Cardiac fibroblast (primary cell): ENCODE measurements at places on chromosomes 12 and 14.
A peak's percentile ranks its signal among the peaks of the same experiment; 100 is the strongest.

DNA sequence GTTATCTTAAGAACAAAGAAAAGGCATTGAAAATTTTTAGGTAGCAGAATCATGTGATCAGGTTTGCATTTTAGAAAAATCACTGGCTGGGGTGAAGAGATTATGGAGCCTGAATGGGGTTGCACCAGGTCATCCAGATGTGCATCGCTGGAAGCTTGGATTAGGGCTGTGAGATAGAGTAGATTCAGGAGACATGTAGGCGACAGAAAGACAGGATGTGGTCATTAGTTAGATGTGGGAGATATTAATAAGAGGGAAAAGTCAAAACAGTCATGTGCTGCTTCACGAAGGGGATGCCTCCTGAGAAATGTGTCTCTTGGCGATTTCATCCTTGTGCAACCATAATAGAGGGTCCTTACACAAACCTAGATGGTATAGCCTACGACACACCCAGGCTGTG is 25.1 kb downstream of the TEAD4 start:
- DNase-seq = no peak

- DNase-seq = no peak
These were observed 78.2 kb upstream of the PTGDR start for GRCh38 chr14:52189325-52189724.

DNA sequence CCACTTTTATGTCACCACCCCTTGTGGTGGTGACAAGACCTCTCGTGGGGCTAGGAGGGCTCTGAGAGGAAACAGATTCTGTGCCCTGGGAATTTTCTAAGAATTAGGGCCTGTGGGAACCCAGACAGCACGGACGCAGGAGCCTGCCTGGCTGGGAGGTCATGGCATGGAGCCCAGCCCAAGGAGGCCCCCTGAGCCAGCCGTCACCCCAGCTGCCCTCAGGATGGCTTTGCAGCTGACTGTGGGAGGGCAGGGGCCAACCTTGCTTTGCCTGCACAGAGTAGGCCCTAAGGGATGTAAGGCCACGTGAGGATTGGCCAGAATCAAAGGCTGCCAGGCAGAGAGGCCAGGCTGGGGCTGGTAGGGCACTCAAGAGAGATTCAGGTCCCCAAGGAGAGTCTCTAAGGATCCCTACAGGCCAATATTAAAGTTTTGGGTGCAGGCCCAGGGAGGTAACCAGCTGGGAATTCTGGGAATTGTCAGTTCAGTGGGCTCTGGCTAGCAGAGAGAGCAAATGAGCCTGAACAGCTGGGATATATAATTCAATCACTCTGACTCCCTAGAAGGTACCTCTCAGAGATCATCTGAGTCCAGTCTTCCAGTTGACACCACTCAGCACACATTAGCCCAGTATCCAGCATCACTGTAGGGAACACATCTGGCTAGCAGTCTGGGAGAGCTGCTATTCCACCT is 6.4 kb downstream of the LTBP2 start:
- DNase-seq = no peak

DNA sequence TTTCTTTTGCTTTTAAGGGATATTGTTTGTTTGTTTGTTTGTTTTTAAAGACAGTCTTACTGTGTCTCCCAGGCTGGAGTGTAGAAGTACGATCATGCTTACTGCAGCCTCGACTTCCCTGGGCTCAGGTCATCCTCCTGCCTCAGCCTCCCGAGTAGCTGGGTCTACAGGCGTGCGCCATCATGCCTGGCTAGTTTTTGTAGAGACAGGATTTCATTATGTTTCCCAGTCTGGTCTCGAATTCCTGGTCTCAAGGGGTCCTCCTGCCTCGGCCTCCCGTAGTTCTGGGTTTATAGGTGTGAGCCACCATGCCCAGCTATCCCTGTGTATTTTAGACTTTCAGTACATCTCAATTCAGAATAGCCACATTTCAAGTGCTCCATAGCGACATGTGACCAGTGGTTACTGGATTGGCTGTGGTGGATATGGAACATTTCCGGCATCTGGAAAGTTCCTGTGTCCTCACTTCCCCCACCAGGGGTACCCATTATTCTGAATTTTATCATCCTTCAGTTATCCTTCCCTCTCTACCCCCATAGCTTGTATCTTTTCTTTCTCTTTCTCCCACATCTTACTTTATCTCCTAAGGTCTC is 61.1 kb downstream of the HRK start:
- no peak for DNase-seq

GRCh38 chr14:29016050-29016900 is 249.7 kb downstream of the FOXG1 start:
- DNase-seq = peak; percentile 64

GRCh38 chr14:61482348-61483206 is 161.2 kb downstream of the PRKCH start:
- DNase-seq = peak; percentile 50

DNA sequence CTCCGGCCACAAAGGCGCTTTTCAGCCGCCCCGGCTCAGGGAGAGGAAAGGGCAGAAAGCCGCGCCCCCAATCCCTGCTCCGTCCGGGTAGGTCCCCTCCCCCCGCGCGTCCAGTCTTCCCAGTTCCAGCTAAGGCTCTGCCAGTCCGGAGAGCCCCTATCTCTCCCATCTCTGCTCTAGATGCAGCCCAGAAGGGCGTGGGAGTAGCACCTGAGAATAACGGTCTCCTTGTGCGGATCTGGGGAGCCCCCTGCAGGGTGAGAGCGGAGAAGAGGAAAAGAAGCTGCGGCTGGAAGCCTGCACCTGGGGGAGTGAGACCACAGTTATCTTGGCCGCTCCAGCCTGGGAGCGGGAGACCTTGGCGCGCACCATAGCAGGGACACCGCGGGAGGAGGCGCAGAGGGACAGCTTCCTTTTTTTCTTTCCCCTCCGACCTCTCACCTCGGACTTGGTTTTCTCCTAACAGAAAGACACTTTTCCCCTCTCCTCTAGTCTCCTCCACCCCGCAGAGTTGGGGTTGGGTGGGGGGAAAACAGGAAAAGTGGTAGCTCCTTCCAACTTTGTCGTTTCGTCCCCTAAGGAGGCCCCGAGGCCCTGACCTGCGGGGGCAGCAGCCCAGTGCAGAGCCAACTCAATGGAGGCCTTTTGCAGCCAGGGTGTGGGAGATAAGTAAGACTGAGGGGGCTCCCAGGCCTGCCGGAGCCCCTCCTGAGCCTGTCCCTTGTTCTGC is 2.4 kb downstream of the DHH start:
- DNase-seq = peak; percentile 48

- DNase-seq = peak; percentile 29
These were observed 7.5 kb downstream of the PRICKLE1 start for GRCh38 chr12:42582050-42582449.

- DNase-seq = no peak
These were observed 30.6 kb downstream of the CMKLR1 start for GRCh38 chr12:108308395-108309085.

DNA sequence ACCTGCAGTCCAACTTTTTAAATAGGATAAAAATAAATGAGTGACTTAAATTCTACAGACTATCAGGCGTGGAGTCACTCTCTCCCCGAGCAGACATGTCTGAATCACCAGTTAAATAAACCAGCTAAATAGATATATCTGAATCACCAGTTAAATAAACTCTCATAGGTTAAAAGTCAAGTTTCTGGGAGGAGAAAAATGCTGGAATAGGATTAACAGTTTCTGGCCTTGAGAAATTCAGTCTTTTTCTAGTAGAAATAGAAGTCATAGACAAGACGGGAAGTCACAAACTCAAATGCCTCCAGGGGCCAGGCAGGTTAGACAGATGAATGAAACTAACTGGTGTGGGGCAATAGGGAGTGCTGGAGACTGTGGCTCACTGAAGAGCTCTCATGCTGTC is 258.6 kb upstream of the TMEM132C start:
- peak; percentile 9 for DNase-seq

DNA sequence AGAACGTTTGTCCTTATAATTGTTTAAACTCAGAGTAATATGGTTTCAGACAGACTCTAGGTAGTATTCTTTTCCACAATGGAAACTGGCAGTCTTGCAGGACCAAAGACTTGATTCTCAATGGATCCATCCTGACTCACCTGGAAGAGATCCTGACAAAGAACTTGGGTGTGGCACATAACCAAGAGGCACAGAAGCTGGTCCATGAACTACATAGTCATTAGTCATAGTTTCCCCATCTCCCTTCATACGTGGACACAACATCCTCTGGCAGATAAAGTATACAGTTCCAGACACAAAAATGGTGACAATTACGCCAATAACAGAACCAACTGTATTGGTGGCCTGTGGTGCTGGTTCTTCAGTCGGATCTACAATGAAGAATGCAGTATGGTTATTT is 55.8 kb downstream of the BCL2L14 start:
- DNase-seq = peak; percentile 5

- no peak for DNase-seq
These were observed 912.0 kb downstream of the GALC start for GRCh38 chr14:87081004-87081403.

DNA sequence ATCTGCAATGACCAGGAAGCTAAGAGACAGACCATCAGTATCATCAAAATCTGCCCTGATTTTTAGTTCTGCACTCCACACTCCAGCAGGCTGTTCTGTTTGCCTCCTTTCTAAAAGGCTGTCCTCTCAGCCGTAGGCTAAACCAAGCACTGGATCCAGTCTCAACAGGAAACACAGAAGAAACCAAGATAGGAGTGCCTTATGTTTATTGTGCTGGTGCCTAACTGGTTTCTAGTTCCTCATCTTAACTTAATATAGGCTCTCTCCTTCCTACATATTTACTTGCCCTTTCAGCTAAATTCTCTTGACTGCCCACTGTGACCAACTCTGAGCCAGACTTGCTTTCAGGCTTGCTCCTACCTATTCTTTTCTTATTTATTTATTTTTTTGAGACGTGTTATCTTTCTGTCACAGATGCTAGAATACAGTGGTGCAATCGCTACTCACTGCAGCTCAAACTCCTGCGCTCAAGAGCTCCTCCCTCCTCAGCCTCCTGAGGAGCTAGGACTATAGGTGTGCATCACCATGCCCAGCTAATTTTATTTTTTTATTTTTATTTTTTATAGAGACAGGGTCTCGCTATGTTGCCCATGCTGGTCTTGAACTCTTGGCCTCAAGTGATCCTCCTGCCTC is 30.8 kb downstream of the GALNT4 start:
- DNase-seq = no peak

DNA sequence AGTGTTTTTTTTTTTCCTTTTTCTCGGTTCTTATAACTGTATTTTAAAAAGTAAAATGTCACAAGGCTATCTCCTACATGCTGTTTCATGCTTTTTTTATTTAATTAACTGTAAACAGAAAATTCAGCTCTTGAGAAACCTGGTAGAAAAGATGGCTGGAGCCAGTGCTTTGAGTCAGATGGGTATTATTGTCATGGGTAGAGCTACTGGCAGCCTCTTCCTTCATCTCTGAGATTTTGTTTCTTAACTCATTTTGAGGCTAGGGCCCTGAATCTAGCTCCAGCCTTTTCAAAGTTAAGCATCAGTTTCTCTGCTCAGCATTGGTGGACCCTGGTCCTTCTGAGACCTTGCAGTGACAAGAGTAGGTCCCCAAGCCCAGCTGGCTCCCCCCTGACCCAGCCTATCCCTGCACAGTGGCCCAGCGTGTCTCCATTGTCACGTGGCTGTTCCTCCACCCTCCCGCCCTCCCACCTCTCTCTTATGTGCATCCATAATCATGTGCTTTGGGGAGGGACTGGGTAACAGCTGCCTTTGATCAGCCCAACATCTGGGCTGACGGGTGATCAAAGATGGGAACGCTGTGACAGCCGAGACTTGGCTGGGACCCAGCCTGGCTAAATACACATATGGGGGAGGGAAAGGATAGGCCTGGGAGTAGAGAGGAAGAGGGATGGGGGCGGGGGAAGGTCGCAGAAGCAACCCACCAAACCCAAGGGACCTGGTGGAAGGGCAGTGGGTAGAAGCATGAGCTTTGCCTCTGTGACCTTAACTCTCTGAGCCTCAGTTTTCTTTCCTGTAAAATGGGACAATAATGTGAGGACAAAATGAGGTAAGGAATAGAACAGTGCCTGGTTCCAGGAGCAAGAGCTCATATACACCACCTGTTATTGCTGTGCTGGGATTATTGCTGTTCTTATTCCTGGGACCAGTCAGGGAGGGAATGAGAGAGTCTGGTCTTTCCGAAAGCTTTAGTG is 24.4 kb upstream of the RBM19 start:
- DNase-seq = no peak

- DNase-seq = no peak
These were observed 68.0 kb downstream of the RASSF3 start for GRCh38 chr12:64678248-64678647.

DNA sequence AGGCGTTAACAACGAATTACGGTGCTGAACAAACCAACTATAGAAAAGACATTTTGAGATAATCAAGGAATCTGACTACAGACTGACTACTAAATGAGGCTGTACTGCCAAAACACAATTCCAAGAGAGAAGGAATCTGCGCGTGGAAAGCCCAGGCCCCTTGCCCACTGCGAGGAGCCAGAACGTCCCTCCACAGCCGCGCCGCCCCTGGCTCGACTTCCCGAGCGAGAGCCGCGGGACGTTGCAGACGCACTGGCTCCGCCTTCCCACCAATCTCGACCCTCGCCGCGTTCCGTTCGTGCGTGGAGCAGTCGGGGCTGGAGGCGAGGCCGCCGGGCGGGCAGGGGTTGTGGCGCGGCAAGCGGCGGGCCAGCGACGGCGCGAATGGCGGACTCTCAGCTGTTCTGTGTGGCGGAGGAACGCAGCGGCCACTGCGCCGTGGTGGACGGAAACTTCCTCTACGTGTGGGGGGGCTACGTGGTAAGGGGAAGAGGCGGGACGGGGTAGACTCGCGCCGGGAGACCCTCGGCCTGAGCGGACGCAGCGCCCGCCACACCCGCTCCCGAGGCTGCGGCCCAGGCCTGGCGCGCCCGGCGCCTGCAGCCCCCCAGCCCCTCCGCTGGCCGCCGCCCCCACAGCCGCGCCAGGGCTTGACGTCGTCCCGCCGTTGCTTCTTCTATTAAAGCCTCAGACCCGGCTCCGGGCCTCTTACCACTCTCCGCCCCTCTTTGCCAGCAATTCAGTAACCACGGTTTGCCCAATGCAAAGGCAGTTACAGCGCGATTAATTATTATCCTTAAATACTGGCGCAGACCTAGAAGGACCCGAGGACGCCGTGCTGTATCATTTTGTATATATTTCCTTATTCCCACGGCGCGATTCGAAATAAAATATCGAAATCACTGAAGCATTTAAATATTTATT is at the start of gene KLHDC1:
Gene KLHDC1 (plus strand): TSS at position 310 of the 924 bp plus-strand sequence. CDS start 75 bp downstream, at position 385.
- peak; percentile 72 for DNase-seq

GRCh38 chr14:101150039-101150610 is 246.6 kb upstream of the RTL1 start:
- DNase-seq = no peak

GRCh38 chr14:71322655-71323250 is 415.5 kb downstream of the PCNX1 start:
- peak; percentile 81 for DNase-seq

- no peak for DNase-seq
These were observed 16.8 kb upstream of the FOS start for GRCh38 chr14:75261820-75262219.
